Stimulated activated CD4-positive, alpha-beta T cell treated with anti-CD3 and anti-CD28 coated beads, Interleukin-1b, Interleukin-23, amount 100 ng/mL, for 1 hour (primary cell): ENCODE measurements at places on chromosomes 5 and 9.

- no peak for DNase-seq
These were observed 1029.1 kb upstream of the ACO1 start for GRCh38 chr9:31355159-31355882.

- no peak for DNase-seq
These were observed 280.7 kb downstream of the KCTD16 start for GRCh38 chr5:144451187-144451973.

DNA sequence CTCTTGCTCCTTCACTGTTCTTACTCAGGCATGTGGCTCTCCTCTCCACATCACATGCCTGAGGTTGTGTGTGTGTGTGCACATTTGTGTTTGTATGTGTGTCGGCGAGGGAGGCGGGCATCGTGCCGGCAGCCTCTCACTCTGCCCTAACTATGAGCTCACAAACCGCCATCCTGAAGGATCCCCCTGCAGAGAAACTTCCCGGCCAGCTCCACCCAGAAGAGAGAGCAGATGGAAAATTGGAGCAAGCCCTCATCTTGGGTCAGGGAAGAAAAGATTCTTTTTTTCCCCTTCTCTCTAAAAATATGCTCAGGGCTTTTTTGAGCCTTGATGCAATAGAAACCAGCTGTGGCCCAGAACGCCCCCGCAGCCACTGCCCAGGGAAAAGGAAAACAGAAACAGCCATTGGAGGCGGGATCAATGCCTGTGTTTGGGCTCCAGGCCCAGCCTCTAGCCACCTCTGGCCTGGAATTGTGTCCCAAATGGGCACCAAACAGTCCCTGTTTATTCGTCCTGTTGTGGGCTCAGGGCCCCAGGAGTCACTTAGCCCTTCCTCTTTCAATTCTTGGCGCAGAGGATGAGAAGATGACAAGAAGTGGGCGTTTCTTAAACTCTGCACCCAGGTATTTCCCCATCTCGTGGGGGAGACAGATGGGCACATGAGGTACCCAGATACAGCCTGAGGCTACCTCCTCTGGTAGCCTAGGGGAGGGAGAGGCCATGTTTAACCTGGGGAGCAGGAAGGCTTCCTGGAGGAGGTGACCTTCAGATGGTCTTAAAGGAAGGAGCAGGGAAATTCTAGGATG lies 151.5 kb downstream of the RGS3 start:
- DNase-seq, result no peak

DNA sequence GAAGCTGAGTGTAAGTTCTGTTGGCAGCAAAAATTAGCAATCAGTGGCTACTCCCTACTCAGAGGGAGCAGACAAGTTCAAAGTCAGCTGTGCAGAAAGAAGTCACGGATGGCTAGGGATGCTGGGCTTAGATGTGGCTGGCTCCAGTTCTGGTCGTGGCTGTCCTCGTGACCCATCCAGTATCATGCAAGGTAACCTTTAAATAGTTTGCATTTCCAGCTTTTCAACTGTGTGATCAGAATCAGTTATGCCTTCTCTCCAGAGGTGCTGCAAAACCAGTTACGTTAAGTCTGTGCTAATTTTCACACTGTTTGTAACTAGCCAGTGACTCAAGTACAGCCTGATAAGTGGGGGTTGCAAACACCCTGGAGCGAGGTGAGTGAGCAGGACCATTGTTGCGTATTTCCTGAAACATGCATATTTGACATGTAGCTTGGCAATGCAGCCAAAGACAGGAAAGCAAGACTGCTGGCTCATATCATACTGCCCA lies 302.4 kb downstream of the ATPSCKMT start:
- no peak for DNase-seq

GRCh38 chr5:179765400-179765799 lies 28.4 kb upstream of the LTC4S start:
- no peak for DNase-seq

DNA sequence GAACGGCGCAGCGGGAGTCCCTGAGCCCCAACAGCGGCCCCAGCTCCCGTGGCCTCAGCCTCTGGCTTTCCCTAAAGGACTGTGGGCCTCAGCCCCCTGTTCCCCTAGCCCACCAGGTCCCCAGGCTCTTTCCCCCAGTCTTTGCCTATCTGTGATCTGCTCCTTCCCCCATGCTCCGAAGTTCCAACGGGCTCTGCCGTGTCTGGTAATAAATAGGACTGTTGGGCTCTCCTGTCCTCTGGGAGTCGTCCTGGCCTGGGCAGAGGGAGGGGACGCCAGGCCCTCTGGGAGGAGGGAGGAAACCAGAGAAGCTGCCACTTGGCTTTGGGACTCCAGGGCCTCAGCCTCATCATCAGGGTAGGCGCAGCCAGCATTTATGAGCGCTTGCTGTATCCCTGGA lies 28.1 kb downstream of the ADGRD2 start:
- DNase-seq, result no peak

- no peak for DNase-seq
These were observed 55.2 kb downstream of the TRIP13 start for GRCh38 chr5:947626-948471.

GRCh38 chr9:129256959-129257713 lies 79.1 kb upstream of the IER5L start:
- no peak for DNase-seq

DNA sequence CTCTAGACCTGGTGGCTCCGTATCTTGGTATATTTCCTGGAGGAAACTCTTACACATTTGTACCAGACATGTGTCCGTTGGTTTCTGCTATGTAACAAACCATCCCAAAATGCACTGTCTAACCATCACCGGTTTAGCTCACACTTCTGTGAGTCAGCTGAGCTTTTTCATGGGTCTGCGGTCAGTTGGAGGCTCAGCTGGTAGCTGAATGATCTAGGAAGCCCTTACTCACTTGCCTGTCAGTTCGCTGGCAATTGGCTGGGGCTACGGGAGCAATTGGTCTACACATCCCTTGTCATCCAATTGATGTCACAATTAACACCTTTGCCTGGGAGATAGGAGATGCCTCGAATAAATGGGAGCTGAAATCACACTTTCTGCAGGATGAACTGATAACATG lies 11.6 kb upstream of the WHRN start:
- no peak for DNase-seq

GRCh38 chr9:133991214-133991921 lies 756 bp downstream of the VAV2 start:
- no peak for DNase-seq

DNA sequence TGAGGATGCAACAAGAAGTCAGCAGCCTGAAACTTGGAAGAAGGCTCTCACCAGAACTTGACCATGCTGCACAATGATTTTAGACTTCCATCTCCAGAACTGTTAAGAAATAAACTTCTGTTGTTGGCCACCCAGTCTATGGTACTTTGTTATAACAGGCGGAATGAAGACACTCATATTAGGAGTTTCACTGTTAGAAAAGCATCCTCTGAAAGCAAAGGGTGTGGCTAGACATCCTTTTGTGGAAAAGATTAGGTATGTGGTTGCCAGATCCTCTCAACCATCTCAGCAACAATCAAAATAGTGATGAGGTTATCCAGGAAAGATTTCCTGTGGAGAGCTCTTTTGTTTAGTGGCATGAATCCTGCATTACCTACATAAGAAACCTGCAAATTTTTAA lies 20.7 kb downstream of the ITGA2 start:
- no peak for DNase-seq

GRCh38 chr9:135315572-135315971 lies 164.0 kb upstream of the PPP1R26 start:
- DNase-seq, result no peak

DNA sequence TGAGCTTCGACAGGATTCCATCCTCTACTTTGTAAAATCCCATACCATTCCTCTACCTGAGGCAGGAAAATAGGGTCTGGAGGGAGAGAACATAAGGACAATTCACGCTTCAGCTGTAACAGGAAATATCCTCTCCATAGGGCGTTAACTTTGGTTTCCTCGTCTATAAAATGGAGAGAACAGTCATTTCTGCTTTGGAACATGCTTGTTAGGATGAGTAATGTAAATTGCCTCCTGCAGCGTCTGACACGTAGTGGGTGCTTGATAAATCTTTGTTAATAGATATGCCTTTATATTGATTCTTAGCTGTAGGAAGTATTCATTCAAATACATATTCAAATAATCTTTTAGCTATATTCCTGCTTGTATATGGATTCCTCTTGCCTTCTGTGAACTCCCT lies 711 bp upstream of the SUB1 start:
- no peak for DNase-seq

GRCh38 chr9:96344458-96345180 lies 38.9 kb downstream of the SLC35D2 start:
- DNase-seq, result no peak

DNA sequence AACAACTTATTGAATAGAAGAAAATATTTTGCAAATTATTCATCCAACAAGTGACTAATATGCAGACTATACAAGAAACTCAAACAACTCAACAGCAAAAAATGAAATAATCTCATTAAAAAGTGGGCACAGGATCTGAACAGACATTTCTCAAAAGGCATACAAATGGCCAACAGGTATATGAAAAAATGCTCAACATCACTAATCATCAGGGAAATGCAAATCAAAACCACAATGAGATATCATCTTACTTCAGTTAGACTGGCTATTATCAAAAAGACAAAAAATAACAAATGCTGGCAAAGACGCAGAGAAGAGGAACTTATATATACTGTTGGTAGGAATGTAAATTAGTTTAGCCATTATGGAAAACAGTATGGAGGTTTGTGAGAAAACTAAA lies 1.8 kb upstream of the AMACR start:
- DNase-seq, result no peak

DNA sequence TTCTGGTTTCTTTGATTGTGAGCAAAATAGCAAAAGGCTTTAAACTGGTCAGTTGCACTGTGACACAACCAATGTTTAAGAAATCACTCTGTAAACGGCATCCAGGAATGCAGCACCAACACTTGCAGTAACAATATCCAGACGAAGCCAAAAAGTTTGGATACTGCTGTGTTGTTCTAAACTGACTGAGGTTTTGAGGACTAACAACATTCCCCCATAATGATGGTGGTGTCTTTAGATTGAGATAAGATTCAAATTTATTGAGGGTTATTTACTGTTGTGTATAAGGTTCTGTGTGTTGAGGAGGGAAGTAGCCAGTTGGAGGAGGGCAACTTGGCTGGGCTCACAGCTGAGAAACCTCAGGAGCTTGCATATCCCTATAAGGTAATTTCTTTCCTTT lies 353.6 kb downstream of the BNC2 start:
- DNase-seq, result no peak

GRCh38 chr5:9681706-9682105 lies 51.6 kb upstream of the TAS2R1 start:
- DNase-seq, result no peak

- no peak for DNase-seq
These were observed 27.8 kb downstream of the LAMC3 start for GRCh38 chr9:131036529-131037334.

- DNase-seq, result no peak
These were observed 15.2 kb upstream of the IRX4 start for GRCh38 chr5:1897816-1898450.

- no peak for DNase-seq
These were observed 18.1 kb downstream of the GPBP1 start for GRCh38 chr5:57191986-57192385.

GRCh38 chr5:57937501-57938173 lies 455.0 kb upstream of the ACTBL2 start:
- DNase-seq, result no peak

DNA sequence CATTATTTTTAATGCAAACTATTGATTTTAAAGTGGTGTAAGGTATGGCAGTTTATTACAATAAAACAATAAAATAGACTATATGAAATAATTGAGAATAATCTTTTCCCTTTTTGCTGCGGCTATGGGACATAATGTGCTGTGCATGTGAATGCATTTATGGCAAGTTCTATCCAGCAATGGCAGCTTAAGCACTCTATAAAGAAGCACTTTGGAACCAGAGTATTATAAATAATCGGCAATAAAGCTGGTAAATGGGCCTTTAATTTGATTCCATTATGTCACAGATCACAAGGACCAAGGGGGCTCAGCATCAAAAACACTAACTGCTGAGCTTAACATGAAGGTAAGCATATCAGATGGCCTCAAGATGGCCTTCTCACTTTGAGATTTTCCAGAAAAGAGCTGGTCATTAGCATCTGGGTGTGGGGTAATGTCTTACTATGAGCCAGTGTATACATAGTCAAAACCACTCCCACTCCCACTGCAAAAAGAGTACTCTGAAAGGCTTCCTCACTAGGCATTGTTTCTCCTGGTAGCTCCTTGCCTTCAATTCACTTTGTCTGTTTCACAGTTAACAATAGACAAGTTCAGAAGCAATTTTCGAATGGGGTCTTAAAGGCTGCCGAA lies 97.1 kb upstream of the ASTN2 start:
- DNase-seq, result no peak

GRCh38 chr5:81878333-81878732 lies 93.5 kb upstream of the ATG10 start:
- DNase-seq, result no peak

- DNase-seq, result no peak
These were observed 191.3 kb upstream of the PRDM9 start for GRCh38 chr5:23316060-23316591.

DNA sequence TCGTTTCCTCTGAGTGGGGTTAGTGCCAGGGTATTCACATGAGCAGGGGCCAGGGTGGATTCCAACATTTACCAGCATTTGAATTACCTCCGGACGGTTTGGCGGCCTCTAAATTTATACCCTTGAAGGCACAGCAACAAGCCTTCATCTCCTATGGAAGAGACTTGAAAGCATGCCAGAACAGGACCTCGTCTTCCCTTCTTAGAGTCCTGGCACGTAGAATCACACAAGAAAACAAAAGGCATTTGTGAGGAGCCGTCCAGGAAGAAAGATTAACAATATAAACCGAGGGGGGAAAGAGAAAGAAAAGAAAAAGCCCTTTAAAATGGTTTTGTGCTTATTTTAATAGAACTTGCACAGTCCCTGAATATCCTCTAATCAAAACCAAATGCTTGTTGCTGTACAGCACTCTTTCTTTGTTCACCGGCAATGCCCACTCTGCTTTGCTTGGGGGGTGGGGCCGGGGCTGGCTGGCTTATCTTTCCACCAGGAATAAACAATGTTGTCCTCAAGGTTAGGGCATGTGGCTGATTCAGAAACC lies 575.8 kb upstream of the ZNF462 start:
- DNase-seq, result no peak

- no peak for DNase-seq
These were observed 4.8 kb upstream of the KCNMB1 start for GRCh38 chr5:170393958-170394357.

DNA sequence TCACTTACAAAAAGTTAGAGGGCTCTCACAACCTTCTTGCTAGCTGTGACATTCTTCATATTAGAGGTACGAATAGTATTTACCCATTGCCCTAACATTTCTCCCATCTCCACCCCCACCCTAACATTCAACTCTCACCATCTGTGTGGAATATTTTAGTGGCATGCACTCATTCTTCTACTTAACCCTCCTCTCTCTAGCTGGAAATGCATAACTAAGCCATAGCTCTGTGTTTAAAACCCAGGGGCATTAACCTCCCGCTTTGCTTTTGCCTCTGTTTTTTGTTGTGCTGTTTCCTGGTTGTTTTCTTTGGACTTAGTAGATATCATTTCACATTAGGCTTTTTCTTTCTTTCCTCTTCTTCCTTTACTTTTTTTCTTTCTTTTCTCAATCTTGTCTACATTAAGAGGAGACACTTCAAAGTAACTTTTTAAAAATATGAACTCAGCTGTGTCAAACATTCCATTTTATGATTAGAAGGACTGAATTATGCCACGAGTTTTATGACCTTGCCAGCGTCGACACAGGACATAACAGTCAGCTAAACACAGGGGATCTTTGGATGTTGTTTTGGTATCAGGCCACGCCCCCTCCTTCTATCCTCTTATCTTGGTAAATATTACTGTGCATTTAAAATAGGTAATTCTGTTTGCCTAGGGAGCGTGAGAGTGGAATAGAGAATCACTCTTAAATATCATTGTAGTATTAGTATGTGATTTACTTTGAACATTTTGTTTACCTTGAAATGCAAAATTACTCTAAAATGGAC lies 236.0 kb downstream of the CD180 start:
- no peak for DNase-seq
